ENCODE measurements at places on chromosomes 16 and 17.

- H3K27ac ChIP-seq, result no peak overlapping the region
- H3K36me3 ChIP-seq, result no peaks in the 10 kb centered on the region
- no peaks in the 10 kb centered on the region for H3K4me1 ChIP-seq
- H3K27me3 ChIP-seq, result no peaks in the 10 kb centered on the region
Measured at GRCh38 chr16:46996952-46997458, 23.5 kb upstream of the DNAJA2 start.

DNA sequence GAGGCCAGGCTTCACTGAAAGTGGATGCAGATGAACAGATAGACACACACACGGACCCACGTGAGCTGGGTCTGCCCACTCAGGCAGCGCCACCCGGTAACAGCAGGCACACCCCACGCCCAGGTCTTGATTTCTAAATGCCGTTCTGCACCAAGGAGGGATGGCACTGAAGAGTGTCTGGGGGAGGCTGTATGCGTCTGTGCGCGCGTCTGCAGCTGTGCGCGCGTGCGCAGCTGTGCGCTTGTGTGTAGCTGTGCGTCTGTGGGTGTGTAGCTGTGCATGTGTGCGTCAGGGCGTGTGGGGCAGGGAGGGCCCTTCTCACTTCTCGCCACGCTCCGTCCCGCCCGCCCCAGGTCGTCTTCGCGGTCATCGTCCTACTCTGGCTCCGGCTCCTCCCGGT, 15.5 kb upstream of the IL17C start:
- H3K27ac ChIP-seq, result no peak overlapping the region
- no peaks in the 10 kb centered on the region for H3K36me3 ChIP-seq
- H3K4me3 ChIP-seq, result no peak overlapping the region
- DNase-seq, result no peak
- peaks cover 7% of the 10 kb centered on the region for H3K4me1 ChIP-seq
- H3K27me3 ChIP-seq, result no peaks in the 10 kb centered on the region

DNA sequence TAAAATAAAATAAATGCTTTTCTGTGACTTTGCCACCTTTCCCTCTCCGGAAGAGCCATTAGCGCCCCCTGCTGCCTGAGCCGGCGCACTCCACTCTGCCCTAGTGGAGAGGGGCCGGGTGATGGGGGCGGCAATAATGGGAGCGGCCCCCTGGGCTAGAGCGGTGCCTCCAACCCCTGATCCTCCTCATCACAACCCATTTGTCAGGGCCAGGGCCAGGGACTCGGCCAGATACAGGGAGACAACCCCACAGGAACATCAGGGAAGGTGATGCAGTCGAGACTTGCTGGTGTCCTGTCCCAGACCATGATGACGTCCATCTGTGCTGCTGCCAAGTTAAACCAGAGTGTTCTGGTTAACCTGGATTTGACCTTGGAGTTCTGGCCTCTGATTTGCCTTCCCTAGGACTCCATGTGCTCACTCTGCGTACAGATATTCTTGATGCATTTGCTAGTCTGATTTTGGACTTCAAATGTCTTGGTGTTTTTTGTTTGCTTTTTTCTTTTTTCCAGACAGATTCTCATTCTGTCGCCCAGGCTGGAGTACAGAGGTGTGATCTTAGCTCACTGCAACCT, 46.1 kb upstream of the BPTF start:
- DNase-seq, result peak; percentile 94
- no peak overlapping the region for H3K27ac ChIP-seq
- H3K4me3 ChIP-seq, result no peak overlapping the region
- H3K36me3 ChIP-seq, result no peaks in the 10 kb centered on the region

DNA sequence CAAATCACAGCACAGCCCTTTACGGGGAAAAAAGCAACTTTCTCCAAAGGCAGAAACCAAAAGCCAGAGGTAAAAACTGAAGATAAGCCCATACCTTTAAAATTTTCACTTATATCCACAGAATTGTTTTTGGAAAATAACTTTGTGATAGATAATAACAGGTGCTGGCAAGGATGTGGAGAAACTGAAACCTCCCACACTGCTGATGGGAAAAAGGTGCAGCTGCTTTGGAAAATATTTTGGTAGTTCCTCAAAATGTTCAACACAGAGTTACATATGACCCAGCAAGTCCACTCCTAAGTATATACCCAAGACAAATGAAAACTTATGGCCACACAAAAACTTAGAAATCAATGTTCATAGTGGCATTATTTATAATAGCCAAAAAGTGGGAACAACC, 12.2 kb downstream of the EFTUD2 start:
- H3K27me3 ChIP-seq, result no peaks in the 10 kb centered on the region
- no peak overlapping the region for H3K4me3 ChIP-seq
- DNase-seq, result no peak
- no peak overlapping the region for H3K27ac ChIP-seq

DNA sequence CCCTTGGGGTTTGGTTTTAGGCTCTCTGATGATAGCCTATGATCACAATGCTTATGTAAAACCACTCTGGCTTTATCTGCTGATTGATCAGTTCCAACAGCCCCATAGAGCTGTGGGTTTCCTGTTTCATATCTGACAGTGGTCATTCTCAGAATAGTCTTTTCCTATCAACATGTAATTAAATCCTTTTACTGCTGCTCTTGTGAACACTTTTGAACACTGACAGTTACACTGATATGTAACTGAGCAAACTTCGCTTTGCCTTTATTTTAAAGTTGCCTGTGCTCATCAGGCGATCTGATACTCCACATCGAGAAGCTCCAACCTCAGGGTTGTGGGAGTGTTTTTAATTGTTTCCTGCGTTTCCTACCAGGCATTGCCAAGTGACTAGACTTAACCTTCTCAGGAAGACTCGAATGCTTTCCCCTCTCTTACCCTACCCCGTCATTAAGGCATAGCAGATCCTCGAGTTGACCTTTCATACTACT, 17.3 kb upstream of the CLEC18B start:
- H3K27me3 ChIP-seq, result no peaks in the 10 kb centered on the region
- no peaks in the 10 kb centered on the region for H3K36me3 ChIP-seq
- no peak overlapping the region for H3K4me3 ChIP-seq
- H3K27ac ChIP-seq, result no peak overlapping the region
- no peaks in the 10 kb centered on the region for H3K4me1 ChIP-seq
- DNase-seq, result no peak

- no peaks in the 10 kb centered on the region for H3K4me1 ChIP-seq
- no peak overlapping the region for H3K27ac ChIP-seq
- DNase-seq, result no peak
- H3K27me3 ChIP-seq, result no peaks in the 10 kb centered on the region
- H3K36me3 ChIP-seq, result no peaks in the 10 kb centered on the region
Measured at GRCh38 chr17:12575641-12576040, 90.0 kb upstream of the MYOCD start.

DNA sequence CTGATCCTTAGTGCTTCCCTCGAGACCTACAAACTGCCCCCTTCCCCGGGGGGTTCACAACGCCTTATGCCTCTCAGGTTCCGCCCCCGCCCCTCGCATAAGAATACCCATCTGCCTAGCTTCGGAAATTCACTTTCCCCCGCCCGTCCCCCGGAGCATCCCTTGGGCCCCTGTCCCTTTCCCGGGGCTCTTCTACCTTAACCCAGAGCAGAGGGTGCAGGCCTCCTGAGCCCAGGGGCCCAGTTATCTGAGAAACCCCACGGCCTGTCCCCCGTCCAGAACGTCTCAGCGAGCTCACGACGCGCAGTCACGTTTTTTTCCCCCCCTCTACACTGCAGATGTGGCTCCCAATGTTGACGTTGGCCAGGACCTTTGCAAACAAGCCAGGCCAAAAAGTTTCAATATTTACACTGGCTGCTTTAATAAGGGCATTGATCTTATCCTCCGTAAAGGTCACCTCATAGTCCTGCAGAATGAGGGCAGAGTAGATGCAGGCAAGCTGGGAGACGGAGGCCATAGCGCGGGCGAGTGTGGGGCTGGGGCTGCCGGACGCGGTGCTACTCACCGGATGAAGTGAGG, 1.4 kb upstream of the NBR1 start:
- no peaks in the 10 kb centered on the region for H3K27me3 ChIP-seq
- peak; percentile 80 for DNase-seq
- H3K4me1 ChIP-seq, result peaks cover 23% of the 10 kb centered on the region
- no peaks in the 10 kb centered on the region for H3K36me3 ChIP-seq
- peak overlapping the region; percentile 85 for H3K4me3 ChIP-seq
- H3K27ac ChIP-seq, result peak overlapping the region; percentile 98

DNA sequence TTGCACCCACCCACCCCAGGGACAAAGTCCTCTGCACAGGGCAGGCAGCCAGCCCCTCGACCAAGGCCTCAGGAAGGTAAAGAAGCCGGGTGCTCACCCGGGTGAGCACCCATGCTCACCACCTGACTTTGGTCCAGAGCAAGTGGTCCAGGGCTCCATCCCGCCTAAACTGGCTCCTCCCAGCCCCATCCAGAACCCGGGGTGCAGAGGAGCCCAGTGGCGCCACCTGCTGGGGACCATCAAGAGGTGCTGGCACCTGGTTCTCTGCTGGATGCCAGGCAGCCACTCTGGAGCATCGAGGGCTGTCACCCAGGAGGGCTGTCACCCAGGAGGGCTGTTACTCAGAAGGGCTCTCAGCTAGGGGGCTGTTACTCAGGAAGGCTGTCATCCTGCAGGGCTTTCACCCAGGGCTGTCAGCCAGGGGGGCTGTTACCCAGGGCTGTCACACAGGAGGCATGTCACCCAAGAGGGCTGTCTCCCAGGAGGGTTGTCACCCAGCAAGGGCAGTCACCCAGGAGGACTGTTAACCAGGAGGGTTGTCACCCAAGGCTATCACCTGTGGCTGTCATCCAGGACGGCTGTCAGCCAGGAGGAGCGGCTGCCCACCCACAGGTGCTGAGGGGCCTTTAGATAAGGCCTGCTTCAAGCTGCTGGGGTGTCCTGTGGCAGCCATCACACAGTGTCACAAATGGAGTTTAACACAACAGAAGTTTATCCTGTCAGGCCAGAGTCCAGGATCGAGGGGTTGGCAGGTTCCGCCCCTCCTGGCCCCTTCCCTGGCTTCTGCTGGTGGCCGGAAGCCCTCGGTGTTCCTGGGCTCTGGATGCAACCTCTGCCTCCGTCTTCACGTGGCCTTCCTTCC, 98.5 kb downstream of the TNFRSF13B start:
- H3K27ac ChIP-seq, result no peak overlapping the region
- H3K27me3 ChIP-seq, result no peaks in the 10 kb centered on the region
- peak; percentile 43 for DNase-seq
- no peak overlapping the region for H3K4me3 ChIP-seq

- H3K4me1 ChIP-seq, result no peaks in the 10 kb centered on the region
- no peak within 1 kb of the TSS for H3K4me3 ChIP-seq
- DNase-seq, result no peak
- H3K36me3 ChIP-seq, result no peaks in the 10 kb centered on the region
- H3K27me3 ChIP-seq, result no peaks in the 10 kb centered on the region
- no peak within 1 kb of the TSS for H3K27ac ChIP-seq
Measured at GRCh38 chr17:82317394-82318168, at the start of gene CD7. CD7 (minus strand) TSS chr17:82317608; CDS start chr17:82317495, 113 bp downstream.

DNA sequence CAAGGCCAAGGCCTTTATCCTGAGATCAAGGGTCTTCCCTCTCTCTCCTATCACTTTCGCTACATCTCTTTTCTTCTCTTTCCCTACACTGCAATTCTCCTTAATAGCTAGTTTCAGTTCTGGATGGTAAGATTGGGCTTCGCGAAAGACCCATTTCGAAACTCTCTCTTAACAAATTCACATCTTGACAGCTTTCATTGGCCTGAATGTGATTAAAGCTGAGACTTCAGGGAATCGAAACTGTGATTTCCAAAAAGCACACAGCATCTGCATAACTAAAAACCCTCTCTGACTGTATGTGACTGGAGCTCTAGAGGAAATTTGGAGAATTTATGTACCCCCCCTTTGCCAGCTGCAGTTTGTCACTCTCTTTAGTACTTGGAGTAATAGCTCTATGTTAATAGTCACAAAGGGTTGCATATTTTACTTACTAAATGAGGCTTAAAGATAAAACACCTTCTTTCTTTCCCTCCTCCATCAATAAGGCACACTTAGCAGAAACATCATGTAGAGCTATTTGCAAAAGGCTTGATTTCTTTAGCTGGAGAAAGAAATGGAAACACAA, 105.3 kb upstream of the FAM20A start:
- no peak overlapping the region for H3K27ac ChIP-seq
- H3K4me3 ChIP-seq, result no peak overlapping the region
- H3K4me1 ChIP-seq, result no peaks in the 10 kb centered on the region
- DNase-seq, result no peak
